ENCODE measurements at places on chromosomes 16 and 17. TPM values are rescaled to one million over a fixed set of nuclear protein-coding genes. Genes with fewer than 3 reads are reported as not detected.

DNA sequence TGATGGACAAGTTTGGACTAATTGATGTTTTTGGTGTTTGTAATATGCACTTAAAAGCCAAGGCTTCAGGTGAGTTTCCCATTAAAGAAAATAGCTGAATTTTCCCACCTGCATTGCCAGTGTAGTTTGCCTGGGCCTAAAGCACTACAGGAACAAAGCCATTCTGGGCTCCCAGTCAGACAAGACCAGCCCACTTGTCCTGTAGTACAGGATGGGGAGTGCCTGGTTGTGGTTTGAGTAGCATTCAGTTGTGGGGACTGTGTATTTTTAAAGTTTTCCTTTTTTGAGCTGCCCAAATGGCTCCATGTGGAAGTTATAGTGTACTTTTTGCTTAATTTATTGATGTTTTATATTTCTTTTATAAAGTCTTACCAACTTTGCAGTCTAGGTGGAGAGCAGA lies 91.7 kb downstream of the TANGO6 start:
- no peak for DNase-seq

The C16orf86 gene
- 0.85 TPM for total RNA-seq

DNA sequence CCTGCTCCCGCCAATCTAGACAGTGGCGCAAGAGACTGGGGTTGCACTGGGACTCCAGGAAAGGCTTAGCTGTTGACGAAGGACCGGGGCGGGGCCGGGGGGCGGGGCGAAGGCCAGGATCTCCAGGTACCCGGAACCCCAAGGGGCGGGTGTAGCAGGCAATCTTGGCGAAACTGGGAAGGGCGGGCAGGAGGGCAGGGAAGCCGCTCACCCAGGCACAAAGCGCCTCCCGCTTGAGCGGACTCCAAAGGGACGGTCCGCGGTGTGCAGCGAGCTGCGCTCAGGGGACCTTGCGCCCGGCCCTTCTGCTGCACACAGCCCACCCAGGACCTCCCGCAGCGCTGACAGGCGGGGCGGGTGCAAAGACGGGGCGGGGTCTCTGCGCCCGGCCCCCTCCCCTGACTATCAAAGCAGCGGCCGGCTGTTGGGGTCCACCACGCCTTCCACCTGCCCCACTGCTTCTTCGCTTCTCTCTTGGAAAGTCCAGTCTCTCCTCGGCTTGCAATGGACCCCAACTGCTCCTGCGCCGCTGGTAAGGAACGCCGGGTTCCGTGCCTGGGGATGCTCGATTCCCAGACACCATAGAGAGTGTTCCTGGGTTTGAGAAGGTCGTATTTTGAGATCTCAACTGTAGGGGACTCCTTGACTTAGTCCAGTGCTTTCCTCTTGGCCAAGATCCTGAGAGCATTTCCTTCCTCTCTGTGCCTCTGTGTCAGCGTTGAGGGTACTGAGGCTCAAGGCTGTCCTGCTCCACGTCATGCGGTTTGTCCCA lies at the start of gene MT1F:
MT1F (plus strand) TSS at position 405 of the 772 bp plus-strand sequence; CDS start at position 505, 100 bp downstream.
- DNase-seq = no peak

The FBXO39 gene
- total RNA-seq = not detected

DNA sequence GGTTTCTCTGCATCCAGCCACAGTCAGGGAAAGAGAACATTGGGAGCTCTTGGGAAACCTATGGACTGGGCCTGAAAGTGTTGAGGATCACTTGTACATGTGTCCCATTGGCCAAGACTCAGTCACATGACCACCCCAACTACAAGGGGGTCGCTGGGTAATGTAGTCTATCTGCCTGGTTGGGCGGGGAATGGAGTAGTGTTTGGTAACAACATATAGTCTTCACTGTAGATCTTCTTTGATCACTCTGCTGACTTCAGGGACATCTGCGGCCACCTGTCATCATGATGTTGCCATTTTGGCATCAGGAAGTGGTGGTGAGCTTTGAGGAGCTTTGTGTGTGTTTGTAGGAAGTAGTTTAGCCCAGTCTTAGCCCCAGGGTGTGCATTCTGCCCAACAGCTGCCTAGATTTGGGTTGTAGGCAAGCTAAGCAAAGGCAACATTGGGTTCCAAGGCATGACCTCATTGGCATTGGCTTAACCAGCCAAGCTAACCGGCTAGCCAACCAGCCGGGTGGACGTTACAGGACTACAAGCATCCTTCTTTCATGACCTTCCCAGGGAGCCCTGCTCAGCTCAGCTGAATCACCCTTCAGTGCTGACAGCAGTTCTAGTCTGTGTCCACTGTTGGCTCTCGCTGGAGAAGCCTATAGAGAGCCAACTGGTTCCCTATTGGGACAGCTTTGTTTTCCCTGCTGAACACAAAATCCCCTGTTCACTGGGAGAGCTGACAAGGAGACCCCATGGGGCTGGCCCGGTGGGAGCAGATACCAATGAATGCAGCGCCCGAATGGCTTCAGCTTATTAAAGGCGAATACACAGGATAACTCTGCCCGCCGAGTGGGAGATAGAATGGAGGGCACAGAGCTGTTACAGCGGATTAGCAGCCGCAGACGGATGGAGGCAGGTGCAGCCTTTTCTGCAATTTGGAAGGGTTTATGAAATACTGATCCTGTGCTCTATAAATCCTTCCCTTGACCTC lies 178.6 kb downstream of the NTN1 start:
- DNase-seq = peak; percentile 52

The CCDC102A gene
- 22.4 TPM for total RNA-seq

The PMM2 gene
- total RNA-seq = 47.6 TPM

GRCh38 chr17:82188001-82188961 lies 24.4 kb downstream of the CCDC57 start:
- no peak for DNase-seq

GRCh38 chr16:66859397-66860068 lies 15.3 kb downstream of the CA7 start:
- no peak for DNase-seq

GRCh38 chr17:76527430-76528111 lies 9.9 kb downstream of the CYGB start:
- DNase-seq = no peak

- DNase-seq = no peak
Observed at GRCh38 chr17:38449364-38449763, 21.1 kb downstream of the ARHGAP23 start.
